ENCODE measurements at places on chromosomes 12 and 14.
A peak's percentile ranks its signal among the peaks of the same experiment; 100 is the strongest.

DNA sequence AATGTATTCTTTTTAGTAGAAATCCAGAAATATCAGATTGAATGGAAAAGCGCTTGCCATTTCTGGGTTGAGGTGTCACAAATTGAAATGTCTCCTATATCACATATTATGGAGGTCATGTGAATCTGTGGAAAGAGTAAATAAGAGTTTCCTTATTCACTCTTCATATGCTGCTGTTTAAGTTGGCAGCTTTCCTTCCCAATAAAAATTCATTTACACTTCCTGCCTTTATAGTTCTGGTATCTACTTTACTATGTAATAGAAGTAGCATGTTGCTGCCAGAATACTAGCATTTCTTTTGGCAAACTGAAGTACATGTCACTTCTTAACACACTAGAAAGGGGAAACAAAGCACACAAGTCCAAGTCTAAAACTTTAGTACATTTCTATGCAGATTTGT is 60.8 kb downstream of the SDR9C7 start:
- DNase-seq: no peak

DNA sequence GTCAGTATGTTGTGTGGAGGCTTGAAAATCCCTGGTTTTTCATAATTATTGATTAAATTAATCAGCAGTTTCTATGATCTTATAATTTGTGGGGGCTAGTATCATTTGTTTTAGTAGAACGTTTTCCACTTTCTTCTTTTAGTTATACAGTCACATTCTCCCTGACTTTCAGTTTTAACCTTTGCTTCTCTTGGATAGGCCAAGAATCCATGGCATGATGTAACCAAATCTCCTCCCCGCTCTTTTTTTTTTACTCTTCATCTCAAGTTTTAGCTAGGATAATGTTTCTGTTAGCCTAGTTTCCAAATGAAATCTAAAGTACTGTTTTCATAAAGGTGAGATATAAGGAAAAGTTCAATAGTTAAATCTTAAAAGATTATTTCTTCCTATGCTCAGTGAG is 106.5 kb downstream of the TMEM117 start:
- no peak for DNase-seq

GRCh38 chr14:58639842-58640484 is 2.2 kb downstream of the DACT1 start:
- peak; percentile 88 for DNase-seq

DNA sequence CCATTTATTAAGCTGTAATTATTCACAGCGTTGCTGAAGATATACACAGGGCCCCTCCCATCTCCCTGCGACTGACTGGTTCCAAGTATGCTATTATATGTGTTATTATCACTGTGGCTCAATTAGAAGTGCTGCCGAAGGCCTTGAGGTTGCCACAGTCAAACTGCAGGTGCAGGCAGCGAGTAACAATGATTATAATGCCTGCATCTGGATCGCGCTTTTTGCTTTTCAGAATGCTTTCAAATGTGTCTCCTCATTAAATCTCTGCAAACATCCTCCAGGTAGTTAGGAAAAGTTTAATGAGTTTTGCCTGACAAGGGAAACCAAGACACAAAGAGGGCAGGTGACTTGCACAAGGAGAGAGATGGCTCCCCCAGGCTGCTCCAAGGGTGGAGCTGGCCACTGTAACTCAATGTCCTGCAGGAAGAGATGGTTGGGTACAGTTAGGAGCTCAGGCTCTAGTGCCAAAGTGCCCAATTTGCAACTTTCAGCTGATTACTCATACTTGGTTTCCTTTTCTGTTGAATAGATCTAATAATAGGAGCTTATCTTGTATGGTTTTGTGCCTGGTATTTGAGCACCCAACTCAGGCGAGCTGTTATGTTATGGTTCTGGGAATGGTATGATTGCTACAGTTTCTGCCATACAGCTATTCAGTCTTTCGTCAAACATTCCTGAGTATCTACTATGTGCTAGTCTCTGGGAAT is 1.7 kb upstream of the SYNE3 start:
- no peak for DNase-seq

- peak; percentile 67 for DNase-seq
Observed at GRCh38 chr12:16602412-16602811, 3.5 kb downstream of the LMO3 start.

- DNase-seq: no peak
Observed at GRCh38 chr14:21617614-21618013, 17.1 kb downstream of the OR10G2 start.

GRCh38 chr14:76083796-76084765 is 67.6 kb upstream of the GPATCH2L start:
- no peak for DNase-seq

DNA sequence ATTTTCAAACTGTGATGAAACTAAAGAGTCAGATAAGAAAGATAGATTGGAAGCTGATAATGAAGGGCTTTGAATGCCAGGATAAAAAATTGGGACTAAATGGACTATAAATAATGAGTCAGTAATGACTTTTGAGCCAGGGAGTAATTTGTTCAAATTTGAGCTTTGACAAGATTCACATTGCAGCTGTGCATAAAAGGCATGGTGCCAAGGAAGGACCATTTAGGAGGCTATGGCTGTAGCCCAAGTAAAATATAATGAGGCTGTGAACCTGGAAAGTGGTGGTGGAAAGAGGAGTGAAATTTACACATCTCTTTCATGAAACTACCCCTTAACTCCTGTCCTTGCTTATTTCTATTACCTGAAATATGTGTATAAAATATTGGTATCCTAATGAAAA is 218.5 kb downstream of the SLC6A15 start:
- no peak for DNase-seq

DNA sequence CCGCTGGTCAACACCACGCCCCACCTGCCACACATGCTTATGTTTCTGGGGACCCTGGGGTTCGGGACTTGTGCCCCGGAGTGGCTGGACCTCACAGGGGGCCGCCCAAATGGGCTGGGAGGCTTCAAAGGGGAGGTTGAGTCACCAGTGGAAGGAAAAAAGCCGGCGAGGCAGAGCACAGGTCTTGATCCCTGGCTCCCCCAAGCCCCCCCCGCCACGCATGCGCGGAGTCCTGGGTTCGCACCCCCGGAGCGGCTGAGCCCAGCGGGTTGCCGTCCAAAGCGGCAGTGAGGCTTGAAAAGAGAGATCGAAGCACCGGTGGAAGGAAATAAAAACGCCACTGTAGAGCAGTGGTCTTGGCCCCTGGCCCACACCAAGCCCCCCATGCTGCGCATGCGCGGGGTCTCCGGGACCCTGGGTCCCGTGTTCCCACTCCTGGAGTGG is 313.5 kb downstream of the ALG10 start:
- no peak for DNase-seq

DNA sequence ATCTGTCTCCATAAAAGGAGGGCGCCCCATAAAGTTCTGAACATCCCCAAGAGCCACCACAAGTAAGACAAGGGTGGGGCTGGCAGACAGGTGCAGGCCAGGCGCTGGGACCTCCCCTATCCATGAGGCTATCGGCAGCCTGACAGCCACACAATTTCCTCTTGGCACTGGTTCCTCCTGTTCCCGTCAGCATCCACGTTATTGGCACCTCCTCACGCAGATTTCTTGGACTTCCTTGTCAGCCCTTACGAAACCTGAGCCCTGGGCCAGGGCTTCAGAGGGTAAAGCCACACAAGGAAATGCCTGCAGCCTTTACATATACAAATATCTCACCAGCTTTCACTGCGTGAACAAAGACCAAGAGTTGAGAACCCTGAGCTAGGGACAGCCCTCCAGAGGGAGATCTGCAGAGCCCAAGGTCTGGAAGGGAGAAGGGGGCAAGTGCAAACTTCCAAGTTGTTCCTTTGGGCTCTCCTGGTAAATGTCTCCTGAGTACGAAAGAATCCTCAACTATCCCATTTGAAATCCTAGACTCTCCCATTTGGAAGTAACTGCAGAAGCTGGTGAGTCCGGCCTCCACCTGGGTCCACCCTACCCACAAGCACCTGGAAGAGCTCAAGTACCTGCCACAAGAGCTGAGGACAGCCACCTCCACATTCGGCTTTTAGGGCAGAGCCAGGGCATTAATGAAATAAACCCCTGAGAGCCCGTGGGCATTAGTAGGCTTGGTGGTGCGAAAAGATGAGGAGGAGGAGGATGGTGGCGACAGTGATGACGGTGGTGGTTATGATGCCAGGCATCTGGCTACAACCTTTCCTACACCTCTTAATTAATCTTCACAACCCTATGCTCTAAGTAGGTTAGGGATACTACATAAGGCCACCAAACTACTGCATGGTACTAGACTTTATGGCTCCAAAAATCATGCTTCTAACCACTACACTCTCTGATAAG is 5.5 kb upstream of the TC2N start:
- peak; percentile 39 for DNase-seq

DNA sequence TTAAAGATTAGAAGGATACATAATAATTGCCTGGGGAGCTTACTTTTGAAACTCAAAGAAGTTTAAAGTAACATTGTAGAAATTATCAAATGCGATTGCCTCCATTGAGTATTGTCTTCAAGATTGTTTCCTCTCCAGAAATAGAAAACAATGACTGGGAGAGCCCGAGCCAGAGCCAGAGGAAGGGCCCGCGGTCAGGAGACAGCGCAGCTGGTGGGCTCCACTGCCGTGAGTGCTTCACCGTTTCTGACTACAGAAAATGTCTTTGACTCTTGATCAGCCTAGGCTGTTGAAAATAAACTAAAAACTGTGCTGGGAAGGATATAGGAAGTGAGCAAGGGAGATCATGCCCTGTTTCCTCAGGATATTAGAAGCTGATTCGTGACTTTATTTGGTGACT is 4.8 kb downstream of the PIWIL1 start:
- no peak for DNase-seq

GRCh38 chr12:27179400-27180214 is 64.5 kb upstream of the STK38L start:
- no peak for DNase-seq

DNA sequence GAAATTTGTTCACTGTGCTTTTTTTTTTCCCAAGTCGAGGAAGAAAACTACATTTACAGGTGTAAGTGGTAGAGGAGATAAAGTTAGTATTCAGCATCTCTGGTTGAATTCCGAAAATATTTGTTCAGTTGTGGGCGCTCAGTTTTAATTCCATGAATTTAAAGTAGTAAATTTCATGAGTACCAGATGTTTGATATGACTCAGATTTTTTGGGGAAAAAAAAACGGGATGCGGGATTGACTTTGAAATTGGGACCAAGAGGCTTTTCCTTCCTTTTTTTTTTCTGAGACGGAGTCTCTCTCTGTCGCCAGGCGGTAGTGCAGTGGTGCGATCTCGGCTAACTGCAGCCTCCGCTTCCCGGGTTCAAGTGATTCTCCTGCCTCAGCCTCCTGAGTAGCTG is 1.6 kb downstream of the TULP3 start:
- DNase-seq: no peak

- DNase-seq: no peak
Observed at GRCh38 chr12:10393291-10393690, 3.5 kb upstream of the KLRK1 start.
